ENCODE measurements at places on chromosomes 7 and 10.
A peak's percentile ranks its signal among the peaks of the same experiment; 100 is the strongest.

GRCh38 chr10:48733329-48733728 is 48.7 kb downstream of the WDFY4 start:
- DNase-seq = no peak

GRCh38 chr10:76649723-76650127 is 987.9 kb downstream of the KCNMA1 start:
- DNase-seq = no peak

DNA sequence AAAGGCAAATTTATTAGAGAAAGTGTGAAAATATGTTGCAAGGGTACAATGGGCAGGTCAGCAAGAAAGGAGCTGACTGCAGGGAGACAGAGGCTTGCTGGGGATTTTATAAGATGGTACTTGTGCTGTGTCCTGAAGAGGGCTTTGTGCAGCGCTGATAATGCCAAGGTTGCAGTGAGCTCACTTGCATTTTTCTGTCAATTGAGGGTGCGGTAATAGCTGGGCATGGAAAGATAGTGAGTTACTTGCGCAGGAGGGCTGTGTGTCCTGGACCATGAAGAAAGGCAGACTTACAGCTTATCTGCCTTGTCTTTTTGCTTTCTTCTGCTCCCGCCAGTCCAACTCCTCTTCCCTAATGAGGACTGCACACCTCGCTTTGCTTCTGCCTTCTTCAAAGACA is 12.5 kb downstream of the CDC123 start:
- DNase-seq = no peak

DNA sequence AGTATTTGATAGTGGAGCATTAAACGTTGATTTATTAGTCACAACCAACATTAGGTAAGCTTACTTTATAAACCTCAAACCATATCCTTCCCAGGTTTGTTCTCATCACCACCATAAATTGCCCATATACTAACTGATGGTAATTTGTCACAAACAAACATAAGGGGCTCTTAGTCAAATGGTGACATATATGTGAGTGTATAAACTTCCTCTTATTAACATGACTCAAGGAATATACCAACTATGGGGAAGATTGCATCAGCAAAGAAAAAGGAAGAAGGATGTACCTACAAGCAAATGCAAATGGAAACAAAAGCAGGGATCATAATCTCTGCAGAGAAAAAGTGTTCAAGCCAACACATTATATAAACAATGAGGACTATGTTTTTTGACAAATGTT is 418.2 kb upstream of the AKR1E2 start:
- no peak for DNase-seq

DNA sequence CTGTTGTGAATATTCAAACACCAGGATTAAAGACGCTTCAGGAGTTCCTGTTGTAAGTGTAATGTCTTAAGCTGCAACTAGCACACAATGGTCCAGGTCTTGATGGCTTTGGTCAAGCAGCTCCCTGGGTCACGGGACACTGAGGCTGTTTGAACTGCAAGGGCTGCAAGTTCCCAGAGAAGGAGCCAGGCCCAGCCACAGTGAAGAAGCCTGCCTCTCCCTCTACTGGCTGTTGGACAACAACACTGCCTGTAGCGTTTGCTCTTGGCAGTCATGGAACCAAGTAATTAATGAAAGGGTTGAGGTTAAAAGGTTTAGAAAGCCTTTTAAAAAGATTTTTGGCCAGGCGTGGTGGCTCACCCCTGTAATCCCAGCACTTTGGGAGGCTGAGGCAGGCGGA is 31.9 kb upstream of the GUSB start:
- DNase-seq = no peak

DNA sequence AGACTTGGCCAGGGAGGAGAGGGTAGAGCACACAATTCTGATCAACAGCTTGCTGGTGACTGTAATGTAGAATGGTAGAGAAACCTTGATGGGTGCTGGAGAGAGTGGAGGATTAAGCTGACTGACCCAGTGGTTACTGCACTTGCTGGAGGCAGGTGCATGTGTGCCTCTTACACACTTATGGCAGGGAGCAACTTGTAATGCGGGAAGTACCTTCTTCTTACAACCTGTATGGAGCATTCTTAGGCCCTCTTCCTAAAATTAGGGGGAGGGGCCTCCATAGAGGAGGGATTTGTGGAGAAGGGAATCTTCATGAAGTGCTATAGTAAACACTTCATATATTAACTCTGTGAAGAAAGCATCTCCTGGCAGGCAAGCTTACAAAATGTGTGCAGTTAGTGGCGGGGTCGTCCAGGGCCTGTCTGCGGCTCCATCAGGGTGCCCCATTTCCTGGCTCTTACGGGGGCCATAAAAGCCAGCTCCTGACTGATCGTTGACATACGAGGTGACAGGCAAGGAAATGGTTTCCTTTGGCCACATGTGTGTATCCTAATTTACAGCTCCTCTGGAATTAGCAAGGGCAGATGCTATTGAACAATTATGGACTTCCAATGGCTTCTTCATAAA is 113.5 kb downstream of the RTKN2 start:
- DNase-seq = no peak

GRCh38 chr7:139867847-139868246 is 38.8 kb downstream of the TBXAS1 start:
- DNase-seq = no peak

- no peak for DNase-seq
Observed at GRCh38 chr10:66586073-66586472, 339.8 kb upstream of the LRRTM3 start.

- no peak for DNase-seq
Observed at GRCh38 chr7:70529914-70530585, 601.9 kb upstream of the GALNT17 start.

DNA sequence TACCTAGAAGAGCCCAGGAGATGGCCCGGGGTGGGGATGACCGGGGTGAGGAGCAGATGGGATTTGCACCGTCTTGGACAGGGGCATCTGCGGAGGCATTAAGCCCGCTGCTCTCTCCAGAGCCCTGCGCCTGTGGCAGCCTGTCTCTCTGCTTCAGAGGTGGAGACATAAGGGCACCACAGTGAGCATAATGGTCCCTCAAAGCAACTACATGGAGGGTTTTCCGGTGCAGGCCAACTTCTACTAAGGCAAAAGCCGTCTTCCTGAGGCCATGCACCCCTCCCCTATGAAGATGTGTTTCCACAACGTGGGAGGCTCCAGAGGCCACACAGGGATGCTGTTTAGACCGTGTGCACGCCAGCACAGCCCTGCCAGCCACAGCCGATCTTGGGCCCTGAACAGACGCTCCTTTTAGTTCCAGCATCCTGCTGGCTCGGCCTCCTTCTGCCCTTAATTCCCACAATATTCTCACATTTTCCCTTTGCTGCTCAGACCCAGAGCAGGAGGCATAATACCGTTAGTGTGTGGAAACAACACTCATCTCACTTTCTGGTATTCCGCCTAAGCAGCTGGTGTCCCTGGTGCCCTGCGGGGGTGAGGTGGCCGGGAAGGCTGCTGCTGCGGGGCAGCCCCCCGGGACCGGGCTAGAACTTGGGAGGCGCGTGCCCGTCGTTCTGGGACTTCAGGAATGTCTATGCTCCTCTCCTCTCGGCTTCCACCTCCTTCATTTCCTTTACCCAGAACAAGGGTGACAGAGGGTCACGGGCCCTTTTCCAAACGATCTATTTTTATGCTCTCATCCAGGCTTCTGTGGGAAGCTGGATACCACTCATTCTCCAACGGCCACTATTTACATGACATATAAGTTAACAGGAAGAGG is 266.9 kb downstream of the TNS3 start:
- no peak for DNase-seq

- no peak for DNase-seq
Observed at GRCh38 chr10:69451784-69452251, 553 bp downstream of the TSPAN15 start.

- no peak for DNase-seq
Observed at GRCh38 chr10:105041956-105042355, 400.9 kb downstream of the SORCS3 start.

- DNase-seq = no peak
Observed at GRCh38 chr7:55569797-55570196, 2.5 kb downstream of the VOPP1 start.

- peak; percentile 86 for DNase-seq
Observed at GRCh38 chr10:74011770-74012169, 13.9 kb downstream of the VCL start.

DNA sequence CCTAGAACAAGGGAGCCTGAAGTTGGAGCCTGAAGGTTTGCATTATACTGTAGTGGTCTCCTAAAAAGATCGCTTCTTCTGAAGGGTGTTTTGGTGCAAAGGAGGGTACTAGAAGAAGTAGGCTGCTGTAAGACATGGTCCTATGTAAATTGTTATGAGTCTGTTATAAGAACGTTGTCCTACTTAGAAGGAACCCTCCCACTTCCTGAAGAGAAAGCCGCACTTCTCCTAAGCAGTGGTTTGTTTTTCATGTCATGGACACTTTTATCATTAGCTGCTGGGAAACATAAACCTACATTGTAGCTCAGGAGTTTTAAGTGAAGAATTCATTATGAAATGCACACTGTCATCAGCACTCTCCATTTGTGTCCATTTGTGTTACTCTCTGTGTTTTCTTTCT is 129.1 kb upstream of the ITGB1 start:
- no peak for DNase-seq

GRCh38 chr10:125770844-125771243 is 4.8 kb downstream of the MMP21 start:
- no peak for DNase-seq

GRCh38 chr7:27139334-27140125 is 4.0 kb downstream of the HOXA5 start:
- DNase-seq = no peak

DNA sequence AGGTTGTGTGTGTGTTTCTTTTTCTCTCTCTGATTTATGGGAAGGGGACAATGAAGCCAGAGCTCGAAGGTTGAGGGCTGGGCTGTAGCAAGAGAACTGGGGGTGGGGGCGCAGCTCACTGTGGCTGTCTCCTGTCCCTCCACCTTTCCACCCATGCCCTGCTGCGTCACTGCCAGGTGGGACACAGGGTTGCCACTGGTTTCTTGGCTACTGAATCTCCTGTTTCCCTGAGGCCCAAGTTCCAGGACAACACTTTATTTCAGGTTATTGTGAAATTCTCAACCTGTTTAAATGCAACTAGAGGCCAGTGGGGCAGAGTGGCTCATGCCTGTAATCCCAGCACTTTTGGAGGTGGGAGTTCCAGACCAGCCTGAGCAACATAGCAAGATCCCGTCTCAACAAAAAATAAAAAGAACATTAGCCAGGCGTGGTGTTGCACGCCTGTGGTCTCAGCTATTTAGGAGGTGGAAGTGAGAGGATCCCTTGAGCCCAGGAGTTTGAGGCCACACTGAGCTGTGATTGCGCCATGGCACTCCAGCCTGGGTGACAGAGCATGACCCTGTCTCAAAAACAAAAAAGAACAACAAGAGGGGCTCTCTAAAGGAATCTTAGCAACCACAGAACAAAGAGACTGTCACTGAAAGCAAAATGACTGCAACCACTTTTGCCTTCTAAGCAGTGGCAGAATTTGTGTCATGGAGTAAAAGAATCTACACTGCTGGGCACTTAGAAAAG is 22.6 kb downstream of the TBATA start:
- no peak for DNase-seq

DNA sequence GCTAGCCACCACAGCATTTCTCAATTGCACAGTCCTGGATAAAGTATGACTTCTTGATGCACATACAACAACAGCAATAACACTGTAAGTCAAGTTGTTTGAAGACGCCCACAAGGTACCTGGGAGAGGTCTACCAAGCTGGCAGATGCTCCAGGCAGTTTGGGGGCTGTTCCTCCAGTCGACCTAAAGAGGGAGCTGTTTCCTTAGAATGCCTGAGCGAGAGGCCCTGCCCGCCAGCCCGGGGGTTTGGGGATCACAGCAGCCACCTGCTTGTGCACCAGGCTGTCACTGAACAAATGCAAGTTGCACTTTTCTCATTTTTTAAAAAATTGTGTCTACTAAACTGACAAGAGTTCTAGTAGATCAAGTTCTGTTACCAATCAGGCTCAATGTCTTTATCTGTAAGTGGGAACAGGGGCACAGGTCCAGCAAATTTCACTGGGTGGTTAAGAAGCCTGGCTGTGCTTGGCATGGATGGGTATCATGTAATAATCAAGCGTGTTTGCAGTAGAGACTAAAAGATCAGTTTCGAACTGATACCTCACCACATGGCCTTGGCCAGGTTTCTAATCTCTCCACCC is 193.8 kb upstream of the ADO start:
- DNase-seq = no peak

DNA sequence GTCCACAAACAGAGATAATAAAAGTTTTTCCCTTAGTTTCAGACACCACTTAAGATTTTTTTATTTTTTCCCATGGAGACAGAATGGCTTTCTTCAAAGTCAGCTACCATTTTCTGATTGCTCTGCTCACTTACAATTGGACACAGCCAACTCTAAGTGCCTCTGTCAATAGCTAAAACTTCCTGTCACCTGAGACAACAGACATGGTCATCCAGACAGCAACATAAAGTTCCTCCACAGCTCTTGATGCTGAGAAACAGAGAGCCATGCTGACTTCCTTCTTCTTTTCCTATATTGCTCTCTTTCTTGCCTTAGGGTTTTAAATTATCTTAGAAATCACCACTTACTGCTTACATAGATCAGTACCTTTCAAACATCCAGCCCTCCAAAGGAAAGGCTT is 12.0 kb downstream of the ZNF800 start:
- no peak for DNase-seq

DNA sequence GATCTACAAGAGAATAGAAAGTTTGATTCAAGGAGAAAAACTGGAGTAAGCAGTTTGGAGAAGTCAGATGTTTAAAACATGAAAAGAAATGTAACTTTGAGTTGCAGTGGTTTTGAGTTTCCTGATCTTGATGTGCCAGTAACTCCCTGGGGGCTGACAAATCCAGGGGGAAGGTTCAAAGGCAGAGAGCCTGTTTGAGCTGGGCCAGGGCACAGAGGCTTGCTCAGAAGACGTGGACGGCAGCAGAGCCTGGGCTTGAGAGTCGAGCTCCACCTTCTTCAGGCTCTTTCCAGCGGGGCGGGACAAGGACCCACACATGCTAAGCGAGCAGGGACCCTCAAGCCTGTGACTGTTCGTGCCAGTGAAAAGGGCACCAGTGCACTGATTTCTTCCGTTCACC is 176.2 kb downstream of the MGMT start:
- no peak for DNase-seq

GRCh38 chr7:140562926-140563481 is 77.6 kb downstream of the DENND2A start:
- no peak for DNase-seq

Data from SK-N-MC (cell line).